ENCODE measurements at places on chromosomes 1 and 21. TPM values are rescaled to one million over a fixed set of nuclear protein-coding genes. Genes with fewer than 3 reads are reported as not detected.

LCE1C gene
- not detected for total RNA-seq

UBE2U gene
- 0.11 TPM for total RNA-seq

NBPF4 gene
- total RNA-seq: not detected

LCE2A gene
- not detected for total RNA-seq

ARHGEF16 gene
- total RNA-seq: 7.2 TPM

DNAH14 gene
- 24.6 TPM for total RNA-seq

BNIPL gene
- 0.66 TPM for total RNA-seq

CELA3A gene
- total RNA-seq: not detected

MAP3K6 gene
- total RNA-seq: 17.1 TPM

CFAP74 gene
- 0.63 TPM for total RNA-seq

FAM167B gene
- total RNA-seq: 1.4 TPM

ADAMTS1 gene
- 155 TPM for total RNA-seq

ARMH1 gene
- 5.7 TPM for total RNA-seq

ERG gene
- total RNA-seq: not detected

GRCh38 chr1:155598842-155599331, 11.1 kb upstream of the MSTO1 start:
- DNase-seq: peak; percentile 12

GRCh38 chr1:101147381-101147780, 89.4 kb upstream of the S1PR1 start:
- DNase-seq: no peak

GRCh38 chr1:155127105-155127966, at the start of gene EFNA1:
TSS of gene EFNA1 (plus strand) at chr1:155127876. CDS start at chr1:155127978, 102 bp downstream.
- DNase-seq: peak; percentile 81

- DNase-seq: peak; percentile 36
Observed at GRCh38 chr1:240575981-240576662, 35.8 kb downstream of the GREM2 start.

GRCh38 chr1:20932437-20932977, 145.4 kb upstream of the HP1BP3 start:
- no peak for DNase-seq

DNA sequence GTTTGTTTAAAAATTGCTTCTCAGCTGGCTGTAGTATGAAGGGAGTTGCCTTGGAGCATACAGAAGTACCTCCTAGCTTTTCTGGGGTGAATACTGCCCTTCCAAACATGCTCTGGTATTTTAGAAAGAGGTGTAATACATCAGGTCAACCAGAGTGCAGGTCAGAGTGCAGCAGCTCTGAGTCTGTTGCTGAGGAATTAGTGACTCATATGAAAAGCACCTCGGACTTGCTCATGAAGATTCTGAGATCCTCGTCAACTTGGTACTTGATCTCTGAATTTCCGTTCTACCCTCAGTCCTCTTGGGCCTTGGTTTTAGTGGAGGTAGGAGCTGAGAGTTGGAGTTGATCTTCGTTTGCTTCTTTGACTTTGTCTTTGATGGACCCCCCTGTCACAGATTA, 67.3 kb downstream of the NOS1AP start:
- peak; percentile 82 for DNase-seq

DNA sequence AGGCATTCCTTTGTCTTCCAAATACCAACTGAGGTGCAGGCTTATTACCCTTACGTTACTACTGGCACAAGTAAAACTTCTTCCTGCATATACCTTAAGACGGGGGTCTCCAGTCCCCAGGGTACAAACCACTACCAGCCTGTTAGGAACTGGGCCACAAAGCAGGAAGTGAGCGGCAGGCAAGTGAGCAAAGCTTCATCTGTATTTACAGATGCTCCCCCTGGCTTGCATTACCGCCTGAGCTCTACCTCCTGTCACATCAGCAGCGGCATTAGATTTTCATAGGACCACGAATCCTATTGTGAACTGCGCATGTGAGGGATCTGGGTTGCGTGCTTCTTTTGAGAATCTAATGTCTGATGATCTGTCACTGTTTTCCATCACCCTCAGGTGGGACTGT, 113.1 kb downstream of the SLC45A1 start:
- no peak for DNase-seq

DNA sequence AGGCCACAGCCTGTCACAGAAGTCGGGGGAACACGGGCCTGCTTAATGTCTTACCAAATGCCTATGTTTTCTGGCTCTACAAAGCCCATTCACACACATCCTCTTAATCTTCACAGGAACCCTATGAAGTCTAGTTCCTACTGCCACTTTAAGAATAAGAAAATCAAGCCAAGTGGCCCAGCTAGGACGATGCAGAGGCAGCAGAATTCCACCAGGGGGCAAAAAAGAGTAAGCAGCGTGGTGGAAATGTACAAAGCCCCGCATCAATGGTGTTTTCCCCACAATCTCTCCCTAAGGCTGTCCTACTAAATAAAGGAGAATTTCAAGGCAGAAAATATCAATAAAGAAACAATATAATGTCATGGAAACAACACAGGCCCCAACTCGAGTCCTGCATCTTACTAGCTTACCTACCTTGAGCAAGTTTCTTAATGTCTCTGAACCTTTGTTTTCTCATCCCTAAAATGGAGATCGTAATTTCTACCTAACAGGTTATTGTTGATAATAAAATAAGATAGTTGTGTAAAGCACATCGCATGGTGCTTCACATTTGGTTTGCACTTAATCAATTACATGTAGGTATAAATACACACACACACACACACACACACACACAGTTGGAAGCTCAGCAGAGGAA, 21.4 kb downstream of the SEC16B start:
- DNase-seq: peak; percentile 68

GRCh38 chr1:206925106-206925736, 3.5 kb upstream of the FCMR start:
- no peak for DNase-seq

DNA sequence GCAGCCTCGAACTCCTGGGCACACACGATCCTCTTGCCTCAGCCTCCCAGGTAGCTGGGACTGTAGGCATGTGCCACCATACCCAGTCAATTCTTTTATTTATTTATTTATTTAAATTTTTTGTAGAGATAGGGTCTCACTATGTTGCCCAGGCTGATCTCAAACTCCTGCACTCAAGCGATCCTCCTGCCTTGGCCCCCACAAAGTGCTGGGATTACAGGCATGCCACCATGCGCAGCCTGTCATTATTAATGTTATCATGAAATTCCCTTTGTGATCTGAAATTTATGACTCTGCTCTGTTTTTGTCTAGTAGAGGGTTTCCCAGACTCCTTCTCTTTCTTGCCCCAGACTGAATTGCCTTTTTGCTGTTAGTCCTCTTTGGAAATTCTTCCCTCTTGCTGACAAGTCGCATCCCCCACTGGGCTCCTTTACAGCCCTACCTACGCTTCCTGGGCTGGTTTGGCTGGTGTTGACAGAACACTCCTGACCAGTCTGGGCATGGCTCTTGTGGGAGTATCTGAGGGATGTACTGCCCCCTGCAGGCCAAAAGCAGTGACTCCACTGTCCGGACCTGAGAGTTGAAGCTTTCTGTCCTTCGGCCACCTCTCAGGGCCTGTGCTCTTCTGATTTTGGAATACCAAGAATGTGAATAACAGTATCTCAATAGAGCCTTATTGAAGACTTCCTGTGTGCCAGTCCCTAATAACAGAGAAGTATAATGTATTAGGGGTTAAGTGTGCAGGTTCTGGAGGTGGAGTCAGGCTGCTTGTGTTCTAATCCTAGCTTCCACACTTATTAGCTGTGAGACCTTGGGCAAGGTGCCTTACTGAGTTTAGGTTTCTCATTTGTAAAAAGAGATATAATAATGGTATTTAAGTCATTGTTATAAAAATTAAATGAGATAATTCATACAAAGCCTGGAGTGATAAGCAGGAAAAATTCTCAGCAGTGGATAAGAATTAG, 28.2 kb downstream of the TCEANC2 start:
- peak; percentile 82 for DNase-seq

DNA sequence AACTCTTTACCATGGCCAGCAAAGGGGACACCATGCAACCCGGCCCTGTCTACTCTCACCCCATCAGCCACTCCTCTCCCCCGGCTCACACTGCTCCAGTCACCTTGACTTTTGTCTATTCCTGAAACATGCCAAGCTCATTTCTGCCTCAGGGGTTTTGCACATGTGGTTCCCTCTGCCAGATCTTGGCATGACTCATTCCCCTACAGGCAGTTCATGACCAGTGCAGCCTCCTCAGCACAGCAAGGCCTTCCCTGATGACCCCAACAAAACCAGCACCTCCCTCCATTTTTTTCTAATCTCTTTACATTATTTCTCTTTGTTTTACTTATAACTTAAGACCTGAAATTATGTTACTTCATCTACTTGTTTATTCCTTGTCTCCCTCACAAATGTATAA, 58.6 kb upstream of the GJB5 start:
- no peak for DNase-seq

DNA sequence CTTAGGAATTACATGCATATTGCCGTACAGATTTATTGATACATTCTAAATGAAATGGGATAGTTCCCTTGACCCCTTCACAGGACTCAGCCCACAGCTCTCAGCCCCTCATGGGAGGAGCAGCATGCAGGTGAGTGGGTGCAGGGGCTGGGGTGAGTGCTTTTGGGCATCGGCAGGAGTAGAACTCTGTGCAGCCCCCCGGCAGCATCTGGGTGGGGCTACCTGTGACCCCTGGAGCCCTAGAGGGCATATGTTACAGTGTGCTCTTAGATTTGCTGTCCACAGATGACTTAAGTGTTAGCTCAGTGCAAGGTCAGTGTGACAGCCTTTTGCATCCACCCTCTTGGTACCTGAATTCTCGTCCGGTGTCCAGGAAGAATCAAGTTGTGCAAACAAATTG, 120.3 kb downstream of the GALNT2 start:
- no peak for DNase-seq

- no peak for DNase-seq
Observed at GRCh38 chr1:1088029-1088800, 14.1 kb upstream of the RNF223 start.

DNA sequence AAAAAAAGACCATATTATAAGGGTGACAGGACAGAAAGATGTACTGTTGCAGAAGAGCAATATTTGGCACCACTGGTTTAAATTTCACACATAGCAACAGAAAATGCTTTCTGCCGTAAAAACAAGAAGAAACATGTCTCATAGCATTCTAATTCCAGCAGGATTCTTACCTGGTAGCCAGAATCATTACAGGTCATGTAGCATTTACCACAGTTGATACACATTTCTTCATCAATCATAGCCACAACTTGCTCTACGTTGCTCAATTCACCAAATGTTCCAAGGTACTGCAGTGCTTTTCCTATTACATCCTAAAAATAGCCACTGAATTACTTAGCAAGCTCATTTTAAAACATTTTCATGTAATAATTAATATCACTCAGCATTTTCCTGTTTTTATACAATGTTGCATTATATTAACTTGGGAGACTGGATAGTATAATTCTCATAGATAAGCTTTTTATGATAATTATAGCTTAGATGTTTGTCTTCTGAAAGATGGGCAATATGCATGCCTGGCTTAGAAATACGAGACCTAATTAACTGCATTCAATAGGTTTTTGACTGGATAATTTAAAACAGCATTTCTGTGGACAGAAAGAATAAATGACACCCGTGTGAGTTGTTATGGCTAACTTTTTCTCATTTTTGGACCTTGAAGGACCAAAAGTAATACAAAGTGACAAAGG, 360.7 kb downstream of the PTBP2 start:
- no peak for DNase-seq

DNA sequence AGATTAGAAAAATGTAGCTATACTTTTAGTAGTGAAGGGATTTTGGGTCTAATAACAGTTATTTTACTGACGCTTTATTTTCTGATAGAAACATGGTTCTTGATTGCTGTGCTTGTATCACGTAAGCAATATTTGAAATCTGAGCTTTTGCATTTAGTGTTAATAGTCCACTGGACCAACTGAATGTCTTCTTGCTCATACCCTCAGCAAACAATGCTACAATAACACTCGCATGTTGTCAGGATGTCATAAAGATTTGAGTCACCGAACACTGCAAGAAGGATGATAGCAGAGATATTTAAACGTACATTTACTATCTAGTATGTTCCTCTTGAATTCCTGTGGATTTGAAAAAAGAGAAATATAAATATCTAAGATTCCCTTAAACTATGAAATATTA, 7.5 kb downstream of the DYRK1A start:
- DNase-seq: no peak

GRCh38 chr1:183039985-183040447, 16.8 kb downstream of the LAMC1 start:
- no peak for DNase-seq

DNA sequence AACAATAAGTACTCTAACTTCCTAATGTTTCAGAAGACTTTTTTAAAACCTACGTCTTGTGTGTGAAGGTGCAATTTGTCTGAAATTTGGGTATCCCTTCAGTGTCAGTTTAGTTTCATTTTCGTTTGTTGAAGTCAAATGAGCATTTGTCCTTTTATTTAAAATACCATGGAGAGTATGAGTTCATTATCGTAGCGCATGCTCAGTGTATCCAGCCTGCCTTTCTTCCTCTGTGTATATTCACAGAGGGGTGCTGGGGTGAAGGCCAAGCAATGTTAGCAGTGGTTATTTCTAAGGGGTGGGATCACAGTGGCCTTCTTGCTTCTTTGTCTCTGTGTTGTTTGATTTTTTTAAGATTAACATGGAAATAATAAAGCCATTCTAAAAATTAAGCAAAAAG, 43.2 kb downstream of the CNN3 start:
- DNase-seq: peak; percentile 67

DNA sequence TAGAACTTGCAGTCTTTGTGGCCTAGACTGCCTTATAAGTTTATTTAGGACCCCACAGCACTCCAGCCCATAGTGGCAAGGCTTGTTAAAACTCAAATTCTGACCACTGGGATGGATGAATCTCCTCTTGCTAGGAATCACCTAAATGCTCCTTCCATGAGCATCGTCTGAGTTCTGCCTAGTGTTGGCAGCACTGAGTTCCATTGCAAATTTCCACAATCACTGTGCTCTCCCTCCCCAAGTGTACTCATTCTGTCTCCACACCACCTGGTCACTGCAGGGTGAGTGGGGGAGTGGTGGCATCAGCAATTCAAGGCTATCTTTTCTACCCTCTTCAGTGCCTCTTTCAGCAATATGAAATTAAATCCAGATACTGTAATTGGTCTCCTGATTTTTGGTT, 46.7 kb upstream of the PTBP2 start:
- no peak for DNase-seq

DNA sequence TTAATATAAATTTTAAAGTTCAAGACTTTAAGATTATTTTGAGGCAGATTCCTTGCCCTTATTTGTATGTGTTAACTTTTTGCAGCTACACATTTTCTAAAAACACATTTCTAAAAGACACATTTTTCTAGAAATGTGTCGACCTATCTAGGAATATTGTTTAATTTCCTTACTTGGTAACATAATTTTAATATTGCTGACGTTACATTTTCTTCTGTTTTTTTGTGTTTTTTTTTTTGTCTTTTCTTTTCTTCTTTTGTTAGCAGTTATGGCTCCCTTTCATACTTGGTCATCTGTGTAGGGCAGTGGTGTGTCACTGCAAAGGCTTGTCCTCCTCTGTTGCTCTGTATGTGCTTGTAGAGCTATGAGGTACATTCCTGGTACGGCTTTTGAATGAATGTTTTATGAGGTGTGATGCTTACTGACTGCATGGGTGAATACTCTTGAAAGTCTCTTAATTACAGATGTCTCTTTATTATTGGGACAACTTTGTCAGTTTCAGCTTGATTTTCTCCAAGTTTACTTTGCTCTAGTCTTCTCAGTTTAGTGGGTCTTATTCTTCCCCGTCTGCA, 30.1 kb downstream of the LRRC8D start:
- DNase-seq: no peak

GRCh38 chr1:101739826-101740330, 256.8 kb downstream of the OLFM3 start:
- no peak for DNase-seq

GRCh38 chr1:195948123-195948895, 659.9 kb downstream of the KCNT2 start:
- no peak for DNase-seq

GRCh38 chr1:57916041-57916440, 492.2 kb upstream of the DAB1 start:
- DNase-seq: no peak
